RWPE1 (cell line): ENCODE measurements at places on chromosomes 7 and 10.
A peak's percentile ranks its signal among the peaks of the same experiment; 100 is the strongest.

DNA sequence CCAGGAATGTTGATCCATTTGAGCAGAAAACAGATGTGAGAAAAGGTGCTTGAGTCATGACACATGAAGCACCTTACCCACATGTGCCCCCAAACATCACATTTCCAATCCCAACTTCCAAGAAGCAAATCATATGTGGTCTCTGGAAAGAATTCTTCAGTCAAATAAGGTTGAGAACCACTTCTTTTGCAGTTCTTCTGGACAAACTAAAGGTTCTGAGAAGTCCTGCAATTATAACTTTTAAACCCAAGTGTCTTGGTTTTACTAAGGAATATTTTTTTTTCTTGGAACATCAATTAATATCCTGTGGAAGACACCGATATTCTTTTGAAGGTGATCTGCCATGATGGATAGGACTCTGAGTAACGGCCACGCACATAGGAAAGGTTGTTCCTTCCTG, 151.3 kb downstream of the MYOF start:
- no peak for DNase-seq

DNA sequence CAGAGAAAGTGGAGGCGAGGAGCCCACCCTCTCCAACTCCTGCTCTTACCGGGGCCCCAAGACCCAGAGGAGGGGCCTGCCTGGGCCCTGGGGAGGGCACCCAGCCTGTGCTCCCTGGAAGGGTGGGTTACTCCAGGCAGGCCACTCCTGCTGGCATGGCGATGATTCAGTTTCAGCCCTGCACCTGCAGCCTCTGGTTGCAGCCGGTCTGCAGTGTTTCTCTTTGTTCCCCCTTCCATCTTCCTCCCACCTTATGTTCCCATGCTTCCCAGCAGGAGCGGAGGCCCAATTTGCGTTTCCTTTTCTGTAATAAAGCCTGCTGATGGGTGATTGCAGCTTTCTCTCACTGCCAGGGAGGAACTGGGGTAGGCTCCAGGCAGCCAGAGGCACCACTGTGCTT, 53.2 kb upstream of the FAM20C start:
- no peak for DNase-seq

- no peak for DNase-seq
These were observed 24.5 kb downstream of the BLVRA start for GRCh38 chr7:43782768-43783555.

DNA sequence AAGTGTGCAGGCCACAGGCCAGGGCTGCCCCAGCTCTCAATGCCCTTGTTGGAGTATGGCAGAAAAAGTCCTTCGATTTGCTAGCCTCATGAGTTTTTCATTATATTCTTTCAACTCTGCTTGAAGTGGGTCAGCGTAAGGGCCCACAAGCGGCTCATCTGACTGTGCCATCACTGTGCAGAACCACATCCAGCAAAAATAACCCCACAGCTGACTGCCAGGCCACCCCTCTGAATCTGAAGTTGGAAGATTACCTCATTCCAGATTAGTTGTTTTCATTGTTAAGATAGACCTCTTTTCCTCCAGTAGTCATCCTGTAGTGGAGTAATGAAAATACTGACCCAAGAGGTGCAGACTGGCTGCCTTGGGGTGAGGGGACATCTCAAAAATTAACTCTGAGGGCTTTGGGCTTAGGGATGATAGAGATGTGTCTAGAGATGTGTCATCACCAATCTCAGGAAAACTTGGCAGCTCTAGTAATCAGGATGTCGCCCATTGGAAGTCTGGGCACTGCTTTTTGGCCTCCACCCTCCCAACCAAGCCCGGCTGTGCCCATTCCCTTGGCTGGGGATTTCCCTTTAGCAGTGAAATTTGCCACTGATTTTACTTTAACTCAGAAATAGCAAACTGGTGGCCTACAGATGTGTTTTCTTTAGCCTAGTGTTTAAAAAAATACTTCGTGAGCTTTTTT, 164.3 kb downstream of the LCOR start:
- no peak for DNase-seq

- DNase-seq, result no peak
These were observed 47.6 kb downstream of the ABRAXAS2 start for GRCh38 chr10:124849111-124849773.

DNA sequence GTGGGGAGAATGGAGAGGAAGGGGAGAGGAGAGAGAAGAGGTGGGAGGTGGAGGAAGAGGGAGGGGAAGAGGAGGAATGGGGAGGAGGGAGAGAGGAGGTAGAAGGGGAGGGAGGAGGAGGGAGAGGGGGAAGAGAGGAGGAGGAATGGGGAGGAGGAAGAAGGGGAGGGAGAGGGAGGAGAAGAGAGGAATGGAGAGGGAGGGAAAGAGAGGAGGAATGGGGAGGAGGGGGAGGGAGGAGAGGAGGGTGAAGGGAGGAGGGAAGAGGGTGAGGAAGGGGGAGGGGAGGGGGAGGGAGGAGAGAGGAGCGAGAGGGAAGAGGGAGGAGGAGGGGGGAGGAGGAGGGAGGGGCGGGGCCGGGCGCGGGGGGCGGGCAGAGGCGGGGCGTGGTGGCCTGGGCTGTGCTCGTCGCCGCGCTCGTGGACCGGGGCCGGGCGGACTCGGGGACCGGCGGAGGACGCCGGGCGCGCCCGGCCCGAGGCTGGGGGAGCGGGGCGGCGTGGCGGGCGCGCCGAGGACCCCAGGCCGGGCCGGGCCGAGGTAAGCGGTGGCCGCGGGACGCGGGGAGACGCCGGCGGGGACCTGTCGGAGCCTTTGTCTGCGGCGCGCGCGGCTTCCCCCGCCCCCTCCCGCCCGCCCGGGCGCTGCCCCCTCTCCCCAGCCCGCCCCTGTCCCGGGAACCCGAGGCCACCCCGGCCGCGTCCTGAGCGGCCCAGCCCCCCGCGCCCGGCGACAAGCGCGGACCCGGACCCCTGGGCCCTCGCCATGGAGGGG, at the start of gene SLC29A4:
SLC29A4 (plus strand) TSS at position 401 of the 774 bp plus-strand sequence. CDS start 4,874 bp downstream, outside the sequence.
- DNase-seq, result no peak

DNA sequence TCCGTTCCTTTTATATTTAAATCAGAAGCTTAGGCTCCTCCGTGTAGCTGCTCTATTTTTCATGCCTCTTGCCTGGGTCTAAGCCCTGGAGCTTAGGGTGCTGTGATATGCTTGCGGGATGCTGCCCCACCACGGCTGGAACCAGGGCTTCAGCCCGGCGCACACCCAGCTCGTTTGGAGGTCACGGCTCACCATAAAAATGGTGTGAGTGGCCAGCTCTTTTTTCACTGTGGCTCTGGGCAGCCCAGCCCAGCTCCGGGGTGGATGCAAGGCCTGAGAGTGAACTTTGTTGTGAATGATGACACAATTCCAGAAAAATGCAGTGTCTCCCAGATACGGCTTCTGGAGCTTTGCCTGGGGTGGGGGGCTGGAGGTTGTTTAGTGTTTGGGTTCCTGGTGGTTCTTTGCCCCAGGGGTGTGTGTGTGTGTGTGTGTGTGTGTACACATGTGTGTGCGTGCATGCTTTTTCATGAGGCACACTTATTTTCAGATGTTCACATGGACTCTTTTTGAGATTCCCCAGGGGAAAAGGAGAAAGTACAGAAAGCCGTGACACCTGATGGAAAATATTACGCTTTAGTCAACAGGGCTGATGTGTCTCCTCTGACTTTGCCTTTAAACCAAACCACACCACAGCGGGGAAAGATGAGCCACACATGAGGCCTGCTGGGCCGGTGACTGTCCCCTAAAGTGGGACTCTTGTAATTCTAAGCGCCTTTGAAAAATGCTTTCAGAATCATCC, 46.2 kb downstream of the GRK5 start:
- DNase-seq, result peak; percentile 88
